Activated CD4-positive, alpha-beta T cell treated with anti-CD3 and anti-CD28 coated beads, Interleukin-2, amount 50 U/mL, for 4 hours (primary cell): ENCODE measurements at places on chromosomes 7 and 10.

DNA sequence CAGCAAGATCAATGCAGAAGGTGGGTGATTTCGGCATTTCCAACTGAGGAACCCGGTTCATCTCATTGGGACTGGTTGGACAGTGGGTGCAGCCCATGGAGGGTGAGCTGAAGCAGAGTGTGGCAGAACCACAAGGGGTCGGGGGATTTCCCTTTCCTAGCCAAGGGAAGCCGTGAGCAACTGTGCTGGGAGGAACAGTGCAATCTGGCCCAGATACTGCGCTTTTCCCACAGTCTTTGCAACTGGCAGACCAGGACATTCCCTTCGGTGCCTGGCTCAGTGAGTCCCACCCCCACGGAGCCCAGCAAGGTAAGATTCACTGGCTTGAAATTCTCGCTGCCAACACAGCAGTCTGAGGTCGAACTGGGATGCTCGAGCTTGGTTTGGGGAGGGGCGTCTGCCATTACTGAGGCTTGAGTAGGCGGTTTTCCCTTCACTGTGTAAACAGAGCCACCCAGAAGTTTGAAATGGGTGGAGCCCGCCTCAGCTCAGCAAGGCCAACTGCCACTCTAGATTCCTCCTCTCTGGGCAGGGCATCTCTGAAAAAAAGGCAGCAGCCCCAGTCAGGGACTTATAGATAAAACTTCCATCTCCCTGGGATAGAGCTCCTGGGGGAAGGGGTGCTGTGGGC, 58.6 kb upstream of the SLC26A5 start:
- DNase-seq: no peak

GRCh38 chr7:80707318-80707717, 68.9 kb downstream of the CD36 start:
- DNase-seq: no peak

- no peak for DNase-seq
These were observed 3.1 kb downstream of the USP6NL start for GRCh38 chr10:11608159-11609013.

DNA sequence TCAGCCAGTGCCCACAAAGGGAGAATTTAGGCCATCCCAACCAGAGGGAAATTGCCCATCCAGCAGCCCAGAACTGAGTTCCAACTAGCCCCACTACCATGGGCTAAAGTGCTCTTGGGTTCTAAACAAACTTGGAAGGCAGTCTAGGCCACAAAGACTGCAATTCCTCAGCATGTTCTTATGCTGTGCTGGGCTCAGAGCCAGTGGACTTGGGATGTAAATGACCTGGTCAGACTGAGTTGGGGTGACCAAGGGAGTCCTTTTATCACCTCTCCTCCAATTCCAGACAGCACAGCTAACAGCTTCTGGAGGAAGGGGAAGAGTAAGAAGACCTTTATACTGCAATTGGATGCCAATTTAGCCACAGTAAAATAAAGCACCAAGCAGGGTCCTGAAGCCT, 607.2 kb upstream of the KCND2 start:
- no peak for DNase-seq

- DNase-seq: no peak
These were observed 160.9 kb upstream of the BMPER start for GRCh38 chr7:33744293-33745075.

DNA sequence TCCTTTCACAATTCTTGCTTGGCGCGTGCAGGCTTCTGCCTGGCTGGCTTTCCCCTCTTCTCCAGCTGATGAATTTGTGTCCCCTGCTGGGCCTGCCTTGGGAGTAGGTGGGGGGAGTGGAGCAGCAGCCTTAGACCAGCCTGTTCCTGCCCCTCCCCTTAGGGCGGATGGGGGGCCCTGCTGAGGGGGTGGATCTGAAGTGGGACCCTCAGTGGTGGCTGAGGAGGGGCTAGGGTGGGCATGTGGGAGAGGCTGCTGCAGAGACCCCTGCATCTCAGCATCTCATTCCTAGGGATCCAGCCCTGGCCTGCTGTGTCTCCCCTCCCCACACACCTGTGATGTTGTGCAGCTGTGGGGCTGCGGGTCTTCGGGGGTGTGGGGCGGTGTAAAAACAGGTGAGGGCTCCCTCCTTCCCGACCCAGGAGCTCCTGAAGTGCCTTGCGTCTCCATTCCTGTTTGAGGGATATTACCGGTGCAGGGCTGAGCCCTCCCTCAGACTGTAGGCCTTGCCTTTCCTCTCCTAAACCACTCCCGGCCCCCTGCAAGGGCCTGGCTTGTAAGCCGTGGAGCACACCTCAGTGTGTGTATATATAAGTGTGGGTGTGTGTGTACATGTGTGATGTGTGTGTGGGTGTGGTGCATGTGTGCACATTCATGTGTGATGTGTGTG, 24.7 kb downstream of the ADCYAP1R1 start:
- no peak for DNase-seq

DNA sequence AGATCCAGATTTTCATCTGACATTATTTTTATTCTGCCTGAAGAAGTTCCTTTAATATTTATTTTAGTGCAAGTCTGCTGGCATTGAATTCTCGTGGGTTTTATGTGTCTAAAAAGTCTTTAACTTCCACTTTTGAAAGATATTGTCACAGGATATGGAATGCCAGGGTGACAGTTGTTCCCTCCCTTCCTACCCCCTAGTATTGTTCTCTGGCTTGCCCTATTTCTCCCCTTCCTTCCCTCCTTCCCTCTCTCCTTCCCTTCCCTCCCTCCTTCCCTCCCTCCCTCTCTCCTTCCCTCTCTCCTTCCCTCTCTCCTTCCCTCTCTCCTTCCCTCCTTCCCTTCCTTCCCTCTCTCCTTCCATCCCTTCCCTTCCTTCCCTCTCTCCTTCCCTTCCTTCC, 14.9 kb downstream of the OLAH start:
- no peak for DNase-seq

DNA sequence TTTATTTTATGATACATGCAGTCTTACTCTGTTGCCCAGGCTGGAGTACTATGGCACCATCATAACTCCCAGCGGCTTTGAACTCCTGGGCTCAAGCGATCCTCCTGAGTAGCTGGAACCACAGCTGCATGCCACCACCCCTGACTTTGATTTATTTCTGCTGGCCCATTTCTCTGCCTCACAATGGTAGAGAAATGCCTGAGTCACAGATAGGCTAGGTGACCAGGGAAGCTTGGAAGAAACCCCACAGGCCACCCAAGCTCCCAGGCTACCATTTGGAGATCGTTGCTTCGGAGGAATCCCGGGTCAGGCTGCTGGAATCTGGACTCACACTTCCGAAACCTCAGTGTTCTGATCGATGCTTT, 17.4 kb upstream of the BAIAP2L1 start:
- no peak for DNase-seq

DNA sequence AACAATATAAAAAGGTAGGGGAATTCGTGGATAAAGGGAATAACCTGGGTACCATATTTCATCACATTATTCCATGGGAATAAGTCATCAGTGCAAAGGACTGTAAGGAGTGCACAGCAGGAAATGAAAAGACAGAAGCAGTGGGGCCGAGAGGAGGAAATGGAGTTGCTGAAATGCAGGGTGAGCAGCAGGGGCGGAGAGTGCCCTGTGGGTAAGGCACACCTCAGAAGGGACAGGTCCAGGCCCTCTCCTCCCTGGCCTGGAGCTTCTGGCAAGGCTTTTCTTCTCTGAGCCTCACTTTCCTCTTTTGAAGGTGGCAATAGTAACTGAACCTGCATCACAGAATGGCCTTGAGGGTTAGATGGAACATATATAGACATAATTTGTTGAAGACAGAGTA, 26.2 kb downstream of the IKZF1 start:
- no peak for DNase-seq
